ENCODE measurements at places on chromosomes 16 and 17. TPM values are rescaled to one million over a fixed set of nuclear protein-coding genes. Genes with fewer than 3 reads are reported as not detected.

The GLIS2 gene
- 5.4 TPM for total RNA-seq

The OR1F1 gene
- not detected for total RNA-seq

The SHMT1 gene
- 26.5 TPM for total RNA-seq

The CD7 gene
- not detected for total RNA-seq

- no peak overlapping the region for H3K4me3 ChIP-seq
- peak; percentile 95 for DNase-seq
- H3K27ac ChIP-seq = no peak overlapping the region
- no peaks in the 10 kb centered on the region for H3K36me3 ChIP-seq
- H3K4me1 ChIP-seq = peaks cover 19% of the 10 kb centered on the region
Observed at GRCh38 chr17:60139438-60140285, 10.1 kb upstream of the CA4 start.

- H3K4me1 ChIP-seq = no peaks in the 10 kb centered on the region
- no peaks in the 10 kb centered on the region for H3K27me3 ChIP-seq
- H3K36me3 ChIP-seq = no peaks in the 10 kb centered on the region
- no peak overlapping the region for H3K27ac ChIP-seq
- DNase-seq = no peak
- H3K4me3 ChIP-seq = no peak overlapping the region
Observed at GRCh38 chr17:57537524-57538410, 207.3 kb downstream of the CCDC182 start.

- H3K27ac ChIP-seq = no peak overlapping the region
- no peaks in the 10 kb centered on the region for H3K36me3 ChIP-seq
- peaks cover 1% of the 10 kb centered on the region for H3K4me1 ChIP-seq
Observed at GRCh38 chr17:61462719-61463315, 10.6 kb downstream of the TBX4 start.

GRCh38 chr17:70987867-70988340, 818.6 kb downstream of the KCNJ2 start:
- DNase-seq = no peak
- no peak overlapping the region for H3K27ac ChIP-seq
- H3K27me3 ChIP-seq = no peaks in the 10 kb centered on the region
- H3K36me3 ChIP-seq = no peaks in the 10 kb centered on the region
- H3K4me1 ChIP-seq = no peaks in the 10 kb centered on the region

DNA sequence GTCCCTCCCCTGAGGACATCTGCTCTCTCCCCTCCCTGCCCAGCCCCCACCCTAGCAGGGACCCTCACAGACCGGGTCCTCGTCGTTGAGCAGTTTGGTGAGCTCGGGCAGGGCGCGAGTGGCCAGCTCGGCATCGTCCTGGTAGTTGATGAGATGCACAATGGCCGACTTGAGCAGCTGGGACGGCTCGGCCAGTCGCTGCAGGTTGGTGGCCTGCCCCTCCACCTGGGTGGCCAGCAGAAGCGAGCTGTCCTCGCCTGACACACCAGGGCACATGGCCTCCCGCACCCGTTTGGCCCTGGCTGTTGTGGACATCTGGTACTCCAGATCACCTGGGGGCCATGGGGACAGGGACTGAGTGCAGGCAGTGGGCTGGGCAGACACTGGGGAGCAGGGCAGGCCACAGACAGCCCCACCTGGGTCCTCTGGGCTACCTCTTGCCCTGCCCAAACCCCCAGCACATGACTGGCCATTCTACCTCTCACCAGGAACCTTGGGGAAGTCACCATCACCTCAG, 17.1 kb downstream of the JUP start:
- peak; percentile 36 for DNase-seq
- no peak overlapping the region for H3K27ac ChIP-seq
- H3K4me1 ChIP-seq = no peaks in the 10 kb centered on the region
- H3K27me3 ChIP-seq = no peaks in the 10 kb centered on the region

- H3K4me1 ChIP-seq = peaks cover 4% of the 10 kb centered on the region
- no peaks in the 10 kb centered on the region for H3K36me3 ChIP-seq
- DNase-seq = no peak
- no peak overlapping the region for H3K4me3 ChIP-seq
Observed at GRCh38 chr17:70040336-70040735, 34.7 kb upstream of the KCNJ16 start.

DNA sequence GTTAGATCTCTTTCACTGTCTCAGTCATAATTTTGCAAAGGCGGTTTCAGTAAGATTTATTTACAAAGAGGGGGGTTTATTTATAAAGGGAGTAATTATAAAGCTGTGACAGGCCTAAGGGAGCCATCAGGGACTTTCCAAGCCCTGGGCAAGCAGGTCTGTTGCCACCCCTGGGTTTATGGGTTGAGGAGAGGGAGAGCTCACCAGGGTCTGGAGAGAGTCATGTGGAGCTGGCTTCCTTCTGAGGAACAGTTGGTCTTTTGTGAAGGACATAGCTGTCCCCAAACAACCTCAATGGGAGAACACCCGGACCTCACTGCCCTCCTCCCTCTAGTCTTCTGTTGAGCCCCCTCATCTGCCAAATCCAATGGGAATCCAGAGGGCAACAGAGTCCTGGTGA, 9.8 kb downstream of the ITGAM start:
- H3K27ac ChIP-seq = no peak overlapping the region
- H3K4me1 ChIP-seq = no peaks in the 10 kb centered on the region
- no peak overlapping the region for H3K4me3 ChIP-seq

DNA sequence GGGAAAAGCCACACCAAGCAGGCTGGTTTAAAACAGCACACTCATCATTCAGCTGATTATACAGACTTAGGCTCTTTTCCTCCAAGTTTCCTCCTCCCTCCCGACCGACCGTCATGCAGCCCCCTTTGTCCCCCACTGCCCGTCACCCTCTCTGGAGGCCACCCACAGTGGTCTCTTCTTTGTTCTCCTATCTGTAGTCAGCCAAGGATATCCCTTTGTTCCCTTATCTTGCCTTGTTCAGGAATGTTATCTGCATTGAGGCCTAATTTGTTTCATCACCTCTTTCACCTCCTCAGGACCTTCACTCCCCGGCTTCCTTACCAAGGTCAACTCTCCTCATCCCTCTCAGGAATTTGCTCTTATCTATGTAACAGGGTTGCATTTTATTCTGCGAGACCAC, 186.4 kb upstream of the CDH13 start:
- H3K36me3 ChIP-seq = no peaks in the 10 kb centered on the region
- H3K4me1 ChIP-seq = no peaks in the 10 kb centered on the region
- no peak for DNase-seq
- no peak overlapping the region for H3K4me3 ChIP-seq
- no peaks in the 10 kb centered on the region for H3K27me3 ChIP-seq

GRCh38 chr16:88643644-88643932, 5.2 kb downstream of the IL17C start:
- H3K27ac ChIP-seq = no peak overlapping the region
- H3K4me1 ChIP-seq = no peaks in the 10 kb centered on the region
- H3K36me3 ChIP-seq = no peaks in the 10 kb centered on the region
- no peak for DNase-seq
- H3K4me3 ChIP-seq = no peak overlapping the region

All from osteoblast (primary cell).